ENCODE measurements at places on chromosomes 11 and 22.
A peak's percentile ranks its signal among the peaks of the same experiment; 100 is the strongest.

DNA sequence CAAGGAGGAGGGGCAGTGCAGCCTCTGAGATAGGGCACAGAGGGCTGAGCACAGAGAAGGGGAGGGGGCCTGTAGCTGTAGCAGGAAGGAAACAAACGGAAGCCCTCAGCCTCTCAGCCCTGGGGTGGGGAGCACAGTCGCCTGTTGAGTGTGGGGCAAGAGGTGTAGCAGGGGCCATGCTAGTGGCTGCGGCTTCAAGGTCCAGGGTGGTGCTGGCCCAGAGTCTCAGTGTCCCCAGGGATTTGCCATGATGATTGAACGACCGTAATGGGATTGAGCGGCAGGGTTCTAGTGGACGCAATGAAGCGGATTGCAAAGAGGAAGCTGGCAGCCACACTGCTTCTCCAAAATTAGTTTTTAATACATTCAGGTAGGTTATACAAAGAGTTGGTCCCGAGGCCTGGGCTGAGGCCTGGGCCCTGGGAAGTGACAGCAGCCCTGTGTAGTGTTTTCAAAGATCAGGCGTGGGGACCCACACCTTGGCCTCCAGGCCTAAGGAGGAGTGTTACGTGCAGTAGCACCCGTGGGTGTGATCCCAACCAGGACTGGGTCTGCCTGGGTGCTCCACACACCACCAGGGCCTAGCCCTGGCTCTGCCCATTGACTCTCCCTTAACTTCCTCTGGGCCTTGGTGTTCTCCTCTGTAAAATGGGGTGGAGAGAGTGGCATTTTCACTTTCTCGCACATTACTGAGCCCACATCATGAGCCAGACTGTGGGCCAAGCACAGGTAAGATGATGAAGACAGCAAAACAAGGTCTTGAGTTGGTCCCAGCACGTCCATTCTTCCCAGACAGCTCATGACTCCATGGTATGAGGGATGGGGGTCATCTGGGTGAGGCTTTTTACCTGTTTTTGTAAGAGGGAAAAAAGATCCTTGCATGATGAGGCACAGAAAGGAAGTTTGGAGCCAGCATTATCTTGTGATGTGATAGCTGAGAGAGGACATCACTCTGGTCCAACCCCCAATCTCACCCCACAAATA is 13.1 kb downstream of the LRRC32 start:
- no peak for DNase-seq

- DNase-seq, result no peak
These were observed 290.2 kb upstream of the NCAM1 start for GRCh38 chr11:112670806-112671570.

DNA sequence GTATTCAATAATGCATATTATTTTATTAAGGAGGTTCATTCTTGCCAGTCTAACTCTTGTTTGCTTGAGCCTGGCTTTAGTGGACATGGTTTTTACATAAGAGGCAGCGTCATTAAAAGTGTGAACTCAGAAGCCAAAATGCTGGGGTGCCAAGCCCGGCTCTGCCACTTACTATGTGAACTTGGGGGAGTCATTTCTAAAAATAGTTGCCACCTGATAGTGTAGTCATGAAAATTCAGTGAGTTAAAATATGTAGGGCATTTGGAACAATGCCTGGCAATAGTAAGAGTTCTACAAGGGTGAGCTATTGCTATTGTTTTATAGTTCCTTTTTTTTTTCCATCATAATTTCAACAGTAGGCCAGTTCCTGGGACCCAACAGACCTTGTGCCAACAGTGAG is 49.9 kb downstream of the TENM4 start:
- no peak for DNase-seq

DNA sequence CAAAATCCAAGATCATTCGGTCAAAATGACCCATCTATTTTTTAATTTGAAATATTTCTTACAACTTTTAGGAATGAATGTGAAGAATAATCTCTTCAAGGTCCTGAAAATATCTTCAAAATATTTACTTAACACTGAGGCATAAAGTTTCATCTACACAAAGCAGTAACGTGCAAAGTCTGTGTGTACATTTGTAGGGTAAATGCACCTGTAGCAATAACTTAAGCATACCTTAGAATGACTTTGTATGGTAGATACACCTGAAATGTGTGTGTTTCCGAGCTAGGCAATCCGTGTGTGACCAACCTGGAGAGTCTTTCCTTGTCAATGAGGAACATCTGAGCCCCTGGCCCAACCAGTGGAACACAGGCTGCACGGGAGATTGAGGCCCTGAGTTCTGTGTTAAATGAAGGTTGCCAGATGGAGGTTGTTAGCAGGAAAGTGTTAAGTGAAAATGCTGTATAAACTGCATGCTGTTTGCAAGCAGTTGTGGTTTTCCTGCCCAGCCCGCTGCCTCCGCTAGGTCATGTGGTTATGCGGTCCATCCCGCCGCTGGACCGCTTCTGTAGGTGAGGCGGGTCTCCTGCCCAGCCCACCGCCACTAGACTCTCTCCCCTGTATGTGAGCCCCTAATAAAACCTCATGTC is 7.6 kb upstream of the CTR9 start:
- no peak for DNase-seq

- DNase-seq, result no peak
These were observed 12.2 kb downstream of the PARVG start for GRCh38 chr22:44192816-44193534.

- no peak for DNase-seq
These were observed 20.6 kb downstream of the PIWIL3 start for GRCh38 chr22:24753914-24754313.

- DNase-seq, result no peak
These were observed 314.2 kb upstream of the SORL1-AS1 start for GRCh38 chr11:121766991-121767390.

DNA sequence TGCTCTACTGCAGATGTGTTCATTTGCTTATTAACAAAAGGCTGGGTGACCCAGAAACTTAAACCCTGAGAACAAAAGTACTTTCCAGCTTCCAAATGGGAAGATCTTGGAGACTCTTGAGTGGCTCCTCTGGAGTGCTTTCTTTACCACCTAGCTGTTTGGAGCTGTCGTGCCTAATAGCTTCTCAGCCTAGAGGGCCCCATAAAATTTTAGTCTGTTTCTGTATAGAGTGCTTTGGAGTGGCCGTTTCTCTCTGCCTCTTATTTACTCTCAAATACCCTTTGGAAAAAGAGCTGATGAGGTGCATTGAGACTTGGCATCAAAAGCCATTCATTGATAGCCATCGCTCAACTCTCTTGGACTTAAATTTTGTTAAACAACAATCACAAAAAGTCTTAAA is 50.7 kb downstream of the ZNRF3 start:
- DNase-seq, result no peak

GRCh38 chr11:100760744-100761143 is 73.7 kb downstream of the ARHGAP42 start:
- DNase-seq, result no peak

DNA sequence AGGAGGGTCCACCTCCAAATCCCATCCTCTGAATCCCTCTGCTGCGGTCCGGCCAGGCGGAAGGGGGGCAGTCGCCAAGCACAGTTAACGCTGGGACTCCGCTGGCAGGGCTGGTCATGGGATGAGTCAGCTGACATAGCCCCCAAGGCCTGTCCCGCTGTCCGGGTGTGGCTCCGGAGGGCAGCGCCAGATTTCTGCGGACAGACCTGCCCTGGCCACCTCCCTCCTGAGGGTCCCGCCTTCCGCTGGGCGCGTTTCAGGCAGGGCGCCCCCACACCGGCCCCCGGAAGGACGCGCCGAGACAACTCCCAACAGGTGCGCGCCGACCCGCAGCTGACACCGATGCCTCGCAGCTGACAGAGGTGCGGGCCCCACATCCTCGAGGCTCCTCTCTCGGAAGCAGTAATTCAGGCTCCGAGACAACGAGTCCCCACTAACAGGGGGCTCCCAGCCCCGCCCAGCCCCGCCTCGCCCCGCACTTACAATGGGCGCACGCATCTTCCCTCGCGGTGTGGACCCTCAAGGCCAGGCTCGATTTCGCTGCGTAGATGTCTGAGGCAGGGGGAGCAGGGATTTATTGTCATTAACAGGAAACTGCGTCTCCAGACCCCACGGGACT is 607 bp downstream of the PLAAT3 start:
- peak; percentile 32 for DNase-seq

GRCh38 chr11:103358251-103358650 is 249.0 kb downstream of the DYNC2H1 start:
- DNase-seq, result peak; percentile 66

GRCh38 chr11:26743622-26744021 is 21.8 kb upstream of the SLC5A12 start:
- no peak for DNase-seq

DNA sequence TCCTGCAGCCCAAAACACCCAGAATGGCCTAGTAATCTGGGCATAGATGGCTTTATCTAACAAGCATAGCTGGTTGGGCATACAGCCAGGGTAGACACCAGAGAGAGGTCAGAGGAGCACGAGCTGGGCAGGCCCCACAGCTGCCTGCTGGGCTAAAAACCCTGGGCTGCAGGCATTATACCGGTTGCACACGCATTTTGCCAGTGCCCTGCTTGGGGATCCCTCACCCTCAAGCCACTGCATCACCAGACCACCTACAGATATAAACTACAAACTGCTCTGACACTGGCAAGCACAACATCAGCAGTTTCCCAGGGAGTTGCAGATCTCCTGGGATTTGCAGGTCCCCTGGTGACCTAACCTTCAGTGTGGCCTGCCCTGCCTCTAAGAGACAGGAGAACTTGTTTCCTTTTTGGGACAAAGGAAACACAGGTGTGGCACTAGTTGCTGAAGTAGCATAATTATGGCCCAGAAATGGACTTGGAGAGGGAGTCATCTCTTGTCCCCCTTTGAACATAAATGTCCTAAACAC is 79.1 kb upstream of the SC5D start:
- DNase-seq, result no peak

- DNase-seq, result no peak
These were observed 13.4 kb downstream of the TMEM184B start for GRCh38 chr22:38259370-38259769.

- DNase-seq, result peak; percentile 41
These were observed 27.8 kb downstream of the RELT start for GRCh38 chr11:73404048-73404447.

GRCh38 chr11:9538548-9538947 is 34.9 kb upstream of the WEE1 start:
- DNase-seq, result no peak

GRCh38 chr22:22691055-22691454 is 46.6 kb downstream of the GGTLC2 start:
- DNase-seq, result no peak

DNA sequence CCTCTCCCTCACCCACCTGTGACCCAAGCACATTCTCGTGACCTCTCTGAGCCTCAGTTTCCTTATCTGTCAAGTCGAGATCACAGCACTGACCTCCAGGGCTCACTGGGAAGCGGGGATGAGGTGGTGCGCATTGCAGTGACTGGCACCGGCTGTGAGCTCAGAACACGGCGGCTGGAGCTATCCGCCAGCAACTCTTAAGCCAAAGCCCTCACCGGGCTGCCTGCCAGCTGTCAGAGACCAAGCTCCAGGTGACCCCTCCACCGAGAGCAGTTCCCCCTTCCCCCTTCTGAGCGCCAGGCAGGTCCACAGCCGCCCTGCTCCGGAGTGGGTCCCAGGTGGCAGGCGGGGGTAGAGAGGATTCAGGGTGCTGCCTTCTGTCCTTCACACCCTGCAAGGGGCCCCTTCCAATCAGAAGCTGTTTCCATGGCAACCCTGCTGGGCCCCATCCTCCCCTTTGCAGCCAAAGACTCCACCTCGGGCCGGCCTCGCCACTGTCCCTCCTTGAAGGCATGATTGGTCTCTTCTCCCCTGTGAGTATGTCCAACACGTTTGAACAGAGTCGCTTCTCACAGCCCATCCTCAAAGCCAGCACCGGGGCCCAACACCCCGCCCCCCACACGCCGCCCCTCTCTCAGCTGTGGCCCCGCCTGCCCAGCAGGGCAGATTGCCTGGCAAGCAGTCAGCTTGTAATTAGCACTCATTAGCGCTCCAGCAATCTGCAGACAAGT is 98.7 kb downstream of the WNT7B start:
- no peak for DNase-seq

DNA sequence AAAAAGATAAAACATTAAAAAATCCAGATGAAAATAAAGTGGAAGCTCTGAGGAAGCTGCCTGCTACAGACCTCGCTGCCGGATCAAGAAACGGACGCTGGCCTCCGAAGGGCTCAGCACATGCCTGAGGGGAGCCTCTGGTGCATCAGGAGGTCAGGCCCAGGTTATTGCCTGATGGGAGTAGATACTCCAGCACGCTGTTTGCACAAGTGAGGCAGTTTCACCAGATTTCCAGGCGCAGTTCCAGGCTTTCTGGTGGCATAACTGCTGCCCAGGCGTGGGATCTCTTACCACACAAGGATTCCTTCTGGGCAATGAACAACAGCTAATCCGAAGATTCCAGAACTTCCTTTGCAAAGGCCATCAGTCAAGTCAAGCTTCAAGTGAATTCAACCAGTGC is 154.2 kb downstream of the MPPED1 start:
- DNase-seq, result no peak

DNA sequence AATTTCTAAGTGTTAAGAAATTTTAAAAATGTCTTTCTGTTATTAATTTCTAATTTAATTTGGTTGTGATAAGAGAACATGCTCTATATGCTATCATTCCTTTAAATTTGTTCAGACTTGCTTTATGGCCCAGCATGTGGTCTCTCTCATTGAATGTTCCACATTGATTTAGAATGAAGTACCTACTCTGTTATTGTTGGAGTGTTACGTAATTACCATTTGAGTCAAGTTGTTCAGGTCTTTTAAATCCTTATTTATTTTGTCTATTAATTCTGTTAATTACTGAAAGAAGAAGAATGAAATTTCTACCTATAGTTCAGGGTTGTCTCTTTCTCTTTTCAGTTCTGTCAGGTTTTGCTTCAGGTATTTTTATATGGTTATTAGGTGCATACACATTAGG is 57.0 kb downstream of the PRMT3 start:
- DNase-seq, result no peak

- DNase-seq, result no peak
These were observed 89.4 kb downstream of the PACS1 start for GRCh38 chr11:66159324-66159984.

- DNase-seq, result peak; percentile 82
These were observed 13.7 kb downstream of the ARAP1 start for GRCh38 chr11:72738199-72739141.

- no peak for DNase-seq
These were observed 16.0 kb downstream of the MAML2 start for GRCh38 chr11:96326959-96327358.

DNA sequence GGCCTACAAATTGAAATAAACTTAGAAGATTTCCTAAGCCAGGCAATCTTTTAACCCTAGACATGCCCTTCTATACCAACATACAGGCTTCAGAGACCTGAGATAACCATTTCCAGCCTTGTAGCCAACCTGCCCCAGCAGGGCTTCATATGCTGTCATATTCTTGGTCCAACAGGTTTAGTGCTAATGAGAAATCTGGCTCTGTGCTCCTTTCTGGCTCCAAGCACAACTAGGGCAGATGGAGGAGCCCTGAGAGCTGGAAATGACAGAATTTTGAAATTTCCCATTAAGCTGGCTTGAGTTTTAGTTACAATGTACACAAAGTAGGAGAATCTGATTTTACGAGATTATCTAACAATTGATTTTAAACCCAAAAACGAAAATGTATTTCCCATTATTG is 323.0 kb upstream of the CCDC90B start:
- DNase-seq, result no peak

- DNase-seq, result no peak
These were observed 237.9 kb downstream of the LUZP2 start for GRCh38 chr11:24734742-24735237.

GRCh38 chr11:17013548-17014320 is 480 bp downstream of the PLEKHA7 start:
- DNase-seq, result no peak

Measured in foreskin fibroblast (primary cell).